ENCODE measurements at places on chromosomes 3 and 15.

GRCh38 chr3:112497897-112498548 is 1.2 kb downstream of the BTLA start:
- no peak for DNase-seq

DNA sequence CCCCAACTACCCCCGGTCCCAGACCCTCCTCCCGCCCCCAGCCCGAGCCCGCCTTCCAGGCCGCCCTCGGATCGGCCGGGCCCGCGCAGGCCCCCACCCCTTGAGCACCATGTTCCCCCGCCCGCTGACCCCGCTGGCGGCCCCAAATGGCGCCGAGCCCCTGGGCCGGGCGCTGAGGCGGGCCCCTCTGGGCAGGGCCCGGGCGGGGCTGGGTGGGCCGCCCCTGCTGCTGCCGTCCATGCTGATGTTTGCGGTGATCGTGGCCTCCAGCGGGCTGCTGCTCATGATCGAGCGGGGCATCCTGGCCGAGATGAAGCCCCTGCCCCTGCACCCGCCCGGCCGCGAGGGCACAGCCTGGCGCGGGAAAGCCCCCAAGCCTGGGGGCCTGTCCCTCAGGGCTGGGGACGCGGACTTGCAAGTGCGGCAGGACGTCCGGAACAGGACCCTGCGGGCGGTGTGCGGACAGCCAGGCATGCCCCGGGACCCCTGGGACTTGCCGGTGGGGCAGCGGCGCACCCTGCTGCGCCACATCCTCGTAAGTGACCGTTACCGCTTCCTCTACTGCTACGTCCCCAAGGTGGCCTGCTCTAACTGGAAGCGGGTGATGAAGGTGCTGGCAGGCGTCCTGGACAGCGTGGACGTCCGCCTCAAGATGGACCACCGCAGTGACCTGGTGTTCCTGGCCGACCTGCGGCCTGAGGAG is 472 bp downstream of the CHST14 start:
- peak; percentile 70 for DNase-seq

DNA sequence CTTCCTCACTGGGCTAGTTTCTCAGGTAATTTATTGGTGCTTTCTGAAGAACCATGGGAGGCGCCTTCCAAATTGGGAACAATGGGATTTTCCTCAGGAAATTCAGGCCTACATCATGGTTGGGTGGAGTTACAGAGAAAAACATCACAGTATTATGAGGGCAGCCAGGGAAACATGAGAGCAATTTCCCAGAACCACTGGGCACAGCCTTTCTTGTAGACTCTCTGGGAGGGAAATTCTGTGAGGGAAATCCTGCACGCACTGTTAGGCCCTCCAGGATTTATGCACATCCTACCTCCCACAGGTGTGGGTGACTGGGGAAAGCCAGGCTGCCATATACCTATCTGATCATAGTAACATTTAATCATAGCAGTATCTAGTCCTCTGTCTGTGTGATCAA is 13.2 kb downstream of the POPDC2 start:
- no peak for DNase-seq

- DNase-seq, result no peak
These were observed 336.3 kb upstream of the CFAP20DC start for GRCh38 chr3:59386165-59386564.

- DNase-seq, result no peak
These were observed 72.7 kb upstream of the CORO2B start for GRCh38 chr15:68506071-68506470.

DNA sequence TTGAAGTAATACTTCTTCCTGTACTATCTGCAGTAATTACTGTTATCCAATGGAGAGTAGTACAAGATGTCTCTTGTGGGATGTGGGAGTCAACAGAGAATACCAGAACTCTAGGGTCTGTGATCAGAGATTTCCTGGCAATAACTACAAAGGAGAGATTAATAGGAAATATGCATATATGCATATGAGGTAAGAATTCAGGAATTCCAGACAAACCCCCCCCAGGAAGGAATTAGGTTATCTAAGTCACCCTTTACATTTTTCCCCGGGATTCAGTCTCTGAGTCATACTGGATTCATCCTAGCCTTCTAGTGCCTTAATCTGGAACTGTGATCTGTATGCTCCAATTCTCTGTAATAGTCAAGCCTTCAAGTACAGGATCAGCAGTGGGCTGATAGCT is 49.4 kb downstream of the GTF2E1 start:
- no peak for DNase-seq

- peak; percentile 60 for DNase-seq
These were observed 74.8 kb downstream of the AQP9 start for GRCh38 chr15:58212909-58213526.

- no peak for DNase-seq
These were observed 20.5 kb downstream of the EPHB1 start for GRCh38 chr3:134815519-134815918.

GRCh38 chr3:155342344-155342743 is 48.9 kb upstream of the STRIT1 start:
- no peak for DNase-seq

- no peak for DNase-seq
These were observed 130.3 kb downstream of the CHDH start for GRCh38 chr3:53715815-53716483.

DNA sequence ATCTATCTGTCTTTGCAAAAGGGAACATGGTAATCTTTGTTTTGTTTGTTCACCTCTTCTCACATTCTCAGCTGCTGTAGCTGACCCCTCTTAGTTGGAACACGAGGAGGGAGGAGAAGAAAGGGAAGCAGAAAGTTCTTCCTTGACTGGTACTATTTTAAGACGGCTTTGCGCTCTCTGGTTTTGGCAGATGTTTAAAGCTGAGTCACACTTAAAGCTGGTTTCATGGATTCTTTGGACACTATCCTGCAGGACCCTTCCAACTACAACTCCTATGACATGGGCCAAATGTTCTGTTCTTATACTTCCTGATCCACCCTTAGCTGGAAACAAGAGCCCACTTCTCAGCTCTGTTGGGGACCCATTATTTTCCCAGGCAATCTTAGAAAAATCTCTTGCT is 40.6 kb upstream of the FXR1 start:
- no peak for DNase-seq

DNA sequence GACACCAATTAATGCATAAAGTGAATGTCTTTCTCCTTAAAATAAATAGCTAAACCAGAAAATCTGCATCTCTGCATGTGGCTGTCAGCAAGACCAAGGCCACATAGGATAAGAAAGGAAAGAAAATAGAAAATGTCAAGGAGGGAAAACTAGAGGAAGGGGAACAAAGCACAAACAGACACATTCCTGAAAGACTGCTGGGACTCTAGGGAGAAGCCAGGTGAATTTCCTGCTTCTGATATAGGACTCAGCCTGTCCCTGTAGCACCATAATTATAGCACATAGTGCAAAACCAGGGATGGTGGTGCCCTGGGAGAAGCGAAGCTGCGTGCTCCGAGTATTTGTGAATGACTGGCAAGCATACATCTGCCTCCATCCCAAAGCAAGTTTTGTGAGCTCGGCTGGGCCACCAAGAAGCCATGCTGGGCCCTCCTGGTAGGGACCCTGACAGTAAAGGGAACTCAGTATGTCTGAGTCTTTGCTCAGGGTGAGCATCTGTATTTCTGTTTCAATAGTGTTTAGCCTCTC is 14.2 kb downstream of the FSTL1 start:
- DNase-seq, result no peak

- no peak for DNase-seq
These were observed 3.8 kb upstream of the KCNMB2 start for GRCh38 chr3:178532476-178532875.
